ENCODE measurements at places on chromosomes 6 and 20.

- DNase-seq: no peak
Measured at GRCh38 chr6:21186479-21187055, 407.0 kb upstream of the SOX4 start.

GRCh38 chr20:20411402-20411801, 43.5 kb downstream of the INSM1 start:
- no peak for DNase-seq

DNA sequence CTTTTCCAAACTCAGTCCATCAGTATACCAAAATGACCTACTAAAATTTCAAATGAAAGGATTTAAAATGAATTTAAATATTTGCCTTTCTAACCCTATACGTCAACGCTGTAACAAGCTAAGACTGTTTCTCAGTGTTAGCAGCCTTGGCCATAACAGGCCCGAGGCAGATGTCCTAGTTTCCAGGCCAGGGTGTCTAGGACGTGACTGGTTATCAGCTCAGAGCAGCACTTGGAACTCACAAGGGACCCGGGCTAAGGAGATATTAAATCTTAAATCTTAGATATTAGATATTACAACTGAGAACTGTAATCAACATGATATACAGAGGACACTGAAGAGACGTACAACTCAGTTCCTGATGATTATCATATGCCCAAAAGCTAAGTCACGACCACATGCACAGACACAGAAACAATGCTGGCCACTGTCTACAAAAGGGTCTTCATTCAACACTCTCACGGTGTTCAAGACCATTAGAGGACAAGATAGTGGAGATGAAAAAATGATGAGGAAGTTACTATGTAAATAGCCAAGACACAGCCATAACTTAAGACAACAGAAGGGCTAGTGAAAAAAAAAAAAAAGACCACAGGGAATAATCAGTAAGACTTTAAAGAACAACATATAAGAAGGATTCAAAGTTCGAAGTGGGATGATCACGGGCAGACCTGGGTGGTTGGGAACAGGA, at the start of gene CLDN20:
TSS of gene CLDN20 (plus strand) at position 641 of the 691 bp plus-strand sequence. CDS start 11,707 bp downstream, outside the sequence.
- DNase-seq: no peak

GRCh38 chr20:13307562-13308163, 86.6 kb downstream of the ISM1 start:
- no peak for DNase-seq

GRCh38 chr20:40980828-40981310, 47.8 kb upstream of the TOP1 start:
- DNase-seq: no peak

DNA sequence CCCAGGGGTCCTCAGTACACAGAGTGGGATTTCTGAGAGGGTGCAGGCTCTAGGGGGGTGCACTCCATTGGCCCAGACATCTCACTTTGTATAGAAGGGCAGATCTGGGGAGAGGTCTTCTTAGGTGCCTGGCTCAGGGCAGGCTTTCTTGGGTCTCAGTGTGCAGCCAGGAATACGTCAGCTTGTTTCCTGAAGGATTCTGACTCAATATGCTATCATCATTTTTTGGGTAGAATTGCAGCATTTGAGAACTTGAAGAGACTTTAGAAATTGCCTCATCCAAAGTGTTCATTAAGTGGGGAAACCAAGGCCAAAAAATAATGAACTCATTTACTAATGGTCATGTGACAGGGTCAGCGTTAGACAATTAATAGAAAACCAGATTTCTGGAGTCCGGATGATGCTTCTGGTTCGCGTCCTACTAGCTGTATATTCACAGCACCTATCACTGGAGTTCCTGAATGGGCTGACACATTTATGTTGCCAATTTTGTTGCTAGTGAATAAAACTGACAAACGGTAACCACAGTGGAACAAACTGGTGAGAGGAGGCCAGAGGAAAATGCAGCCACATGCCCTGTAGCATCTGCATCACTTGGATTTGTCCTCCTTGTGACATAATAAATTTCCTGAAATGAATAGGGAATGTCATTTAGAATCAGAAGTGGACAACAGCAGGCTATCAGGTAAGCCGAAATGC, 238.9 kb downstream of the TBC1D7 start:
- no peak for DNase-seq

DNA sequence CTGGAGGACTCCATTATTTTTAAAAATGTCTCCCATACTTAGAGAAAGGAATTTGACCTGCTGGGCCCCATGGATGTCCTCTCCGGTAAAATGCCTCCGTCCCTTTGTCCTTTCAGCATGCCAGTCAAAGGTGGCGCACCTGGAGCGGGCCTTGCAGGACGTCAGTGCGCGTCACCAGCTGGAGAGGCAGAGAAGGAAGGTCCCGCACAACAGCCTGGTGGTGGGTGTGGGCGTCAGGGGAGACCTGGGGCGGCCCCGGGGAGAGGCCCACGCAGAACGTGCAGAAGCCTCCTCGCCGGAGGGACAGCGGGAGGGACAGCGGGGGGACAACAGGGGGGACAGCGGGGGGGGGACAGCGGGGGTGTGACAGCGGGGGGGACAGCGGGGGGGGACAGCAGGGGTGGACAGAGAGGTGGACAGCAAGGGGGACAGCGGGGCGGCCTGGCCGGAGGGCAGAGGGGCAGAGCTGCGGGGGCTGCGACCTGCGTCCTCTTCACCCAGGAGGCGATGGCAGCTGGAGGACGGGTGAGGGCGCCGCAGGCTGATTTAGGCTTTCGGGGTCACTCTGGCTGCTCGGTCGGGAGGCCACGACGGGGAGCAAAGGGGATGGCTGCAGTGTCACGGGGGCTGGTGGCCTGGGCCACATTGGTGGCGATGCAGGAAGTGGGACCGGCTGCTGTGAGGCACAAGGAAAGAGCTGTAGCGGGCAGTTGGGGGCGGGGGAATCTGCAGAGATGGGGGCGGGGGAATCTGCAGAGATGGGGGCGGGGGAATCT, 859 bp upstream of the KIF25 start:
- no peak for DNase-seq
